RPMI7951 (cell line): ENCODE measurements at places on chromosomes 4 and X. TPM values are rescaled to one million over a fixed set of nuclear protein-coding genes. Genes with fewer than 3 reads are reported as not detected.

Gene TCEAL7
- not detected in 2 replicates for total RNA-seq

Gene TMSB15A
- 27.1 and 39.8 TPM in 2 replicates for total RNA-seq

Gene SHISA3
- total RNA-seq = not detected in 2 replicates

Gene ASB12
- not detected in 2 replicates for total RNA-seq

Gene MAGEE2
- 0.12 TPM in 1 of 2 replicates, not detected in the other for total RNA-seq

Gene ADH7
- total RNA-seq = not detected in 2 replicates

Gene SPATA18
- total RNA-seq = 0.49 and 1.4 TPM in 2 replicates

Gene TNIP3
- 1.1 and 1.8 TPM in 2 replicates for total RNA-seq

Gene TNIP2
- total RNA-seq = 21.7 and 23.3 TPM in 2 replicates

Gene PRPS2
- total RNA-seq = 53.8 and 54.0 TPM in 2 replicates

Gene CT55
- total RNA-seq = 0.39 TPM in 1 of 2 replicates, not detected in the other

Gene IBSP
- total RNA-seq = not detected in 2 replicates

Gene TCEAL3
- total RNA-seq = 17.8 and 18.0 TPM in 2 replicates

Gene PF4V1
- total RNA-seq = 0.72 TPM in 1 of 2 replicates, not detected in the other

Gene ANOS1
- total RNA-seq = not detected in 2 replicates

Gene RFC1
- 30.1 and 42.7 TPM in 2 replicates for total RNA-seq

Gene PNCK
- total RNA-seq = not detected in 2 replicates

Gene TENM3
- 18.2 and 20.1 TPM in 2 replicates for total RNA-seq

Gene F11
- total RNA-seq = not detected in 2 replicates

Gene DUX4
- not detected in 2 replicates for total RNA-seq

Gene RAB40A
- total RNA-seq = not detected in 2 replicates

Gene CT45A5
- 0.29 TPM in 1 of 2 replicates, not detected in the other for total RNA-seq

Gene SPIN2A
- 0.20 and 0.48 TPM in 2 replicates for total RNA-seq

Gene RIBC1
- 1.1 and 1.6 TPM in 2 replicates for total RNA-seq

Gene PAGE4
- not detected in 2 replicates for total RNA-seq

Gene RHOXF2
- total RNA-seq = 0.29 TPM in 1 of 2 replicates, not detected in the other

Gene HTR2C
- total RNA-seq = 0.20 and 0.24 TPM in 2 replicates

Gene EDA2R
- 0.72 and 1.6 TPM in 2 replicates for total RNA-seq

Gene KDR
- total RNA-seq = under 0.01 and 0.10 TPM in 2 replicates

Gene ARHGAP36
- not detected in 2 replicates for total RNA-seq
